ENCODE measurements at places on chromosomes 11 and 22.

DNA sequence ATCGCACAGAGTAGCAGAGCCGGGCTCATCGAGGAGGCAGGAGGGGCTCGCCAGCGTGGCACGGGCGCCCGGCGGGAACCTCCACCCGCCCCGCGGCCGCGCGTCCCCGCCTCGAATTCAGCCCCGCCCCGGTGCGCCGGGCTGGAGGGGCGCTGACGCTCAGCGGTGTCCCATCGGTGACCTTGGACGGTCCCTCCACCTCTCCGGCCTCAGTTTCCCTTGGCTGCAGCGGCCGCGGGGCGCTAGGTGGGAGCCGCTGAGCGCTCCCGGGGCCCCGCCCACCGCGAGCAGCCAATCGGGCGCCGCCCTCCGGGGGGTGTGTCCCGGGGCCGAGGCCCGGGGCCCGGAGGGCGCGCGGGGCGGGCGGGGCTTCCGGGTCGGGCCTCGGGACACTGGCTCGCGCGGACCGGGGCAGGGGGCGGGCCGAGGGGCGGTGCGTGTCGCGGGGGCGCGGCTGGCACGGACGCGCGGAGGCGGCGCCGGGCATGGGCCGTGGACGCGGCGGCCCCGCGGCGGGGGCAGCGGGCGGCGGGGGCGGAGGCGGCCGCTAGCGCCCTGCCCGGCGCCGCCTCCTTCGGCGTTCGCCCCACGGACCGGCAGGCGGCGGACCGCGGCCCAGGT is at the start of gene PPARA:
Gene PPARA, plus strand, starts transcription at position 493 of the 621 bp plus-strand sequence. CDS start 47,858 bp downstream, outside the sequence.
- peak; percentile 69 for DNase-seq

DNA sequence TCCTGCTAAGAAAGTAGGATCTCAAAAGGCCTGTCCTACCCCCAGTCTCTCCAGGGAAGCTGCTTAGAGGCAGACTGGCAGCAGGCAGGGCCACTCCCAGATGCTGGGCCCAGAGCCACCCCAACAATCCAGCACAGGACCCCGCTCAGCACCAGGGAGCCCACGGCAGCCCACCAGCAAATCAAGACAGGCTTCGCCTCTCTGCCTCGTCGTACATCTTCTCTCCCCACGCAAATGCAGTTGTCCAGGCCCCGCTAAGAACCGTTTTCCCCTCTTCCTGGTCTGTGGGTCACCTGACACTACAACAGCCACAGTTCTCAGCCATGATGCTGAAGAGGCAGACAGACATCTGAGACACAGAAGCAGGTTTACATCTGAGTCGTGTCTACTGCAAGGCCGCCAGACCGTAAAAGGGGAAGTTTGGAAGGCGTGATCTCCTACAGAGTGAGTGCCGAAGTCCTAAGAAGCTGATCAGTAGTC is 51.1 kb downstream of the IGSF9B start:
- DNase-seq: no peak

DNA sequence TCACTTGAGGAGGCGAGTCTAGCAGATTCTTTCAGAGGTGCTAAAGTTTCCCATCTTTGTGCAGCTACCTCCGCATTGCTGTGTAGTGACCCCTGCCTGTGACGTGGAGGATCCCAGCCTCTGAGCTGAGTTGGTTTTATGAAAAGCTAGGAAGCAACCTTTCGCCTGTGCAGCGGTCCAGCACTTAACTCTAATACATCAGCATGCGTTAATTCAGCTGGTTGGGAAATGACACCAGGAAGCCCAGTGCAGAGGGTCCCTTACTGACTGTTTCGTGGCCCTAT is 8.9 kb upstream of the SAMM50 start:
- no peak for DNase-seq

GRCh38 chr22:34783436-34783835 is 282.5 kb upstream of the ISX start:
- no peak for DNase-seq
